ENCODE measurements at places on chromosomes 5 and 9.

- no peak for DNase-seq
Observed at GRCh38 chr9:100674419-100675122, 96.7 kb downstream of the CAVIN4 start.

DNA sequence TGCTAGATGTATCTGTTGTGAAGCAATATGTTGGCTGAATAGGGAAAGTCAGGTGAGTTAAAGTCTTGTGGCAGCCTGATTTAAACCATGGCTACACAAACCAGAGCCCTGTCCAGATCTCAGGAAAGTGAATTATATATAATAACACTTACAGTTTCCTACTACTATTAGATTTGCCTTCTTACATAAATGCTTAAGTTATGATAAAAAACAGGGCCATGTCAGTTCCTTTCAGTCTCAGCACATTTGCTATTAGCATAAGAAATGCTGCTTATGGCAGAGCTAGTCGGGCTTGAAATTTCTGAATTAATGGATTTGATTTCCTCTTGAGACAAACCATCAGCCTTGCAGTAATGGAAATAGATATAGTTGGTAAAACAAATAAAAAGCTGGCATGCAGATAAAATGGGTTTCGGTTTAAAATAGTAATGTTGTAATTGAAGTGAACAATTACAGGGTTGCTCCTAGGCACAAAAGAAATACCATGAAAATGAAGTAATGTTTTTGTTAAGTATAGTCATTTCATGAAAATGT lies 664.2 kb upstream of the ZNF608 start:
- DNase-seq, result no peak

- no peak for DNase-seq
Observed at GRCh38 chr9:92895812-92896436, 18.1 kb upstream of the ZNF484 start.

DNA sequence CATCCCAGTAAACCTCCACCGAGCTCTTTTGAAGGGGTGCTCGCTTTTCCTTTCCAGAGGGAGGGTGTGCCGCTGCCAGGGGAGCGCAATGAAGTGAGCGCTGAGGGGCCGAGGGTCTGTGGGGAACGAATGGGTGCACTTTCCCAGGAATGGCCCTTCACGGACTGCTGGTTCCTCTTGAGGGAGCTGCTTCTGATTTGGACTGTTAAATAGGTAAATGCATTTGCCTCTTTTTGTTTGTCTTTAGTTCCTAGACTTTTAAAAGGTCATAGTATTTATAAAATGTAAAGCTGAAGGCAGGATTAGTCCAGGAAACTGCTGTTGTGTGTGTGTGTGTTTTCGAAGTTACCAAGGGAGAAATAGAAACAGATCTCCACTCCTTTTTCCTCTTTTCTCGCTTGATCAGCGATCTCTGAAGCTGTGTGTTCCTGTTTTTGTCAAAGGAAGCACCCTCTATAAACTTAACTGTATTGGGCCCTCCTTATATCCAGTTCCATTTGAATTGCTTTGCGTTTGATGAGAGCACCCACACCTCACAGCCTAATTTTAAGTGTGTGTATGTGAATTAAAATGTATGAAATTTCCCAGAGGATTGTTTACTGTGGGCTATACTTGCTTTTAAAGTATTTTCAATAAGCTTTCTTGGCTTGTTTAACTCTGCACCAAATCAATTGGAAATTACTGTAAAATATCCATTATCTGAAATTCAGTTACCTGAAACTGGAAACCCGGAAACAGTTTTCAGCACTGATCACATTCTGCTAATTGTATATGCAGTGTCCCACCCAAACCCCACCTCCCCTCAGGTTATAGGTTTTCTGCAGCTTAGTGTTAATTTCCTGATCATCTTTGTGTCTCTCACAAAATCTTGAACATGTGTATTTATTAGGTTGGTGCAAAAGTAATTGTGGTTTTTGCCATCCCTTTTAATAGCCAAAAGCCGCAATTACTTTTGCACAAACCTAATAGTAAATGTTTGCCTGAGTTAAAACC lies 966 bp downstream of the SNX2 start:
- DNase-seq, result peak; percentile 30

- no peak for DNase-seq
Observed at GRCh38 chr5:58066076-58066475, 393.8 kb downstream of the PLK2 start.

DNA sequence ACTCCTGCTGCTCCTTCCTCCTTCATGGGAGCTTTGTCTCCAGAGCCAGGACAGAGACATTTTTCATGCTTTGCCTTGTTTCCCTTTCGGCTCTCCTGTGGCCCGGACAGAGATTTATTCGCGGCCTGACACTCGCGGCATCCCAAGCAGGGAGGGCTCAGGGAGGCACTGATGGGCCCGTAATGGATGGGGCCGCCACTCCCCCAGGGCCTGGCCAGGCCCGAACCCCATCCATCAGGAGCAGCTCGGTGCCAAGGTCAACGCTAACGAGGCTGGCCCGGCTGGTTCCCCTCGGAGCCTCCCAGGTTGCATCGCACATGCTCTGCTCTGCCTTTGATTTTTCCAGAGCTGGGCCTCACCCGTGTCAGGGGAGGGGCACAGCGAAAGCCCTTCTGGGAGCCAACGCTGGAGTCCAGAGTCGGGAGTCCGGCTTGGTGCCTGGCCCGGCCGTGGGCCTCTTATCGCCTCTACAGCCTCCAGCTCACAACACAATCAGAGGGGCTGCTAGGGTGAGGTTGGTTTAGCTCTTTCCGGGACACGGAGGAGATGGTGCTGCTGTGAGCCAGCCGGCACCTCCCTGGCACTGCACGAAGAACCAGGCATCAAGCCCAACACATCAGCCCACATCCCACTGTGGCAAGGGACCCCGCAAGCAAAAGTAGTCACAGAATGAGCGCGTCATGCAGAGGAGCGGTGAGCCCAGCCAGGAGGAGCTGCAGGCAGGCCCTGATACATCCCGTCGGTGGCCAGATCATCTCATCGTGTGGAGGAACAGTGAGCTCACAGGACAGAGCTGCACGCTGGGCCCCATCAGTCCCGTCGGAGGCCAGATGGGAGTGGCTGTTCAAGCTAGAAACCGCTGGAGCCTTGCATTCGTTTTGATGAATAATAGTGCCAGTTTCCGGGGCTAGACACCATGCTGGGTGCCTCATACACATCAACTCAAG lies 72.2 kb upstream of the BARHL1 start:
- no peak for DNase-seq

DNA sequence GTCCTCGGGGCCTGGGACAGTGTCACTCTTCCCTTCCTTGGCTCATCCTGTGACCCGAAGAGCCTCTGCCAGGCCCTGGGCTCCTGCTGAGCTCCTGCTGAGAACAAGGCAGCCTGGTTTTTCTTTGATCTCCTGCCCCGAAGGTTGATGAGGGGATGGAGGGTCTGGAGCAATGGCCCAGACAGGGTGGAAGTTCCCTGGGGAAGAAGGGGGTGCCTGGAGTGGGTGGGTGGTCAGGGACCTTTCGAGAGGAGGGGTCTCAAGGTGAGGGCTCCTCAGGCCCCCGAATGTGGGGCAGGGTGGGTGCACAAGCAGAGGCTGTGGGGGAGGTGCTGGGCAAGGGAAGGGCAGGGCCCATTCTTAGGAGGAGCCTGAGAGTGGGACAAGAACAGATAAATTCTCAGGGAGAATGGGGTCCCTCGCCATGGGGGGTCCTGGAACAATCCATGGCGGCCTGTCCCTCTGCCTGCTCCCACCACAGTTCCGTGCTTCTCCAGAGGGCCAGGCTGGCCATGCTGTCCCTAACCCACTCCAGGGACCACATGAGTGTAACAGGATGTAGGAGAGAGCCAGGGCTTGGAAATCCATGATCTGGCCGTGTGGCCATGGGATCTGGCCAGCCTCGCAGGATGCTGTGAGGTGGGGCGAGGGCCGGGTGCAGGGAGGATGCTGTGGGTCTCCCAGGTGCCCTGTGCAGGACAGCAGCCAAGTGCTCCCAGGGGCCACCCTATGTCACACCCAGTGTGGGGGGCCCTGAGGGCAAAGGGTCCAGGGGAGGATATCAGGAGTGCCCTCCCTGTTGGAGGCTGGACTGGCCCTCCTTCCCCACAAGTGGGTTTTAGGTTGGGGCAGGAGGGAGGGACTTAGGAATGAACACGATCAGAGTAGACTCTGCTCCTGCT lies 128.5 kb upstream of the LPCAT1 start:
- no peak for DNase-seq

- DNase-seq, result no peak
Observed at GRCh38 chr5:174151599-174152181, 106.2 kb downstream of the NSG2 start.

GRCh38 chr5:11797132-11797531 lies 107.1 kb downstream of the CTNND2 start:
- DNase-seq, result no peak

- DNase-seq, result no peak
Observed at GRCh38 chr5:127754706-127755105, 51.5 kb downstream of the CCDC192 start.

DNA sequence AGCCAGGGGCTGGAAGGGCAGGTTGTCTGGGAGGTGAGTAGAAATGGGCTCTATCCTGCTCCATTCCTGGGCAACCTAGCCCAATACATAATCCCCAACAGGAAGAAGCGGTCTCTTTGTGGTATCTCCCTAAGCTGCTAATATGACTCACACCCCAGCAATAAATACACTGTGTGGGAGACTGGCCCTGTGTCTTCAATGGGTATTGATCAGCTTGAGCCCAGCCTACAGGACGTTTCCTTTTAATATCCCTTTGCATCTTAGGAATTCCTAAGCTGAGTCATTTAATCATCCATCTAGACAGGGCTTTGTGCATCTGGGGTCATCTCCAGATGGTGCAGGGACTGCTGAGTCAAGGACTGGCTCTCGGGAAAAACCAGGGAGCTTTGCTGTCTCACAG lies 207.0 kb upstream of the PANK3 start:
- DNase-seq, result no peak

DNA sequence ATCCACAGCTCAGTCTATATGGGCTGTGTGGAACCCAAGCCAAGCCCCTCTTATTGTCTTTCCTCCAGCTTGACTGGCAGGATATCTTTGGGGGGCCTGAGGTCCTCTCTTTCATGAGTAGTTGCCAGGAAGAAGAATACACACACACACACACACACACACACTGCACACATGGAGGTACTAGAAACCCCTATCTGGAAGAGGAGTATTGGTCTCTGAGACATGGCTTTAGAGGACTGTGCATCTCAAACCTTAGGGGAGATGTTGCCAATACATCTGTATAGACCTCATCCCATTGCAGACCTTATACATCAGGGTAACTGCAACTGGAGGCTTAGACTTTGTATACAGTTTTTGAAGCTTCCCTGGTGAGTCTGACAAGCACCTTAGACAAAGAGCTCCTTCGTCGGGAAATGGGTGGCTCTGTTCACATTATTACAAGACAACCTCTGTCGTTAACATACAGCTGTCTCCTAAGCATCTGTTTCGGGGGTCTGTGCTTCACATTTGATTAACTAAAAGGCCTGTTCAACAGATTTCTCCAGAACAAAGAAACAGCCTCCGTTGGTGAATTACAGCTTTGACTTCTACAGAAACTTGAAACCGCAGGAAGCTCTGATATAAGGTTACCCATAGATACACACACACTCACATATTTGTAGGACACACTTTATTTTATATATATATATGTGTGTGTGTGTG lies 5.5 kb upstream of the ENTREP1 start:
- no peak for DNase-seq

- DNase-seq, result no peak
Observed at GRCh38 chr9:78238046-78239038, 2.5 kb downstream of the CEP78 start.

GRCh38 chr5:115855959-115856358 lies 14.2 kb downstream of the AP3S1 start:
- no peak for DNase-seq

- DNase-seq, result no peak
Observed at GRCh38 chr5:75460942-75461610, 50.4 kb downstream of the CERT1 start.

- peak; percentile 52 for DNase-seq
Observed at GRCh38 chr9:4297151-4297785, 2.6 kb downstream of the GLIS3 start.

GRCh38 chr5:91976451-91976850 lies 593.3 kb upstream of the ARRDC3 start:
- DNase-seq, result no peak

DNA sequence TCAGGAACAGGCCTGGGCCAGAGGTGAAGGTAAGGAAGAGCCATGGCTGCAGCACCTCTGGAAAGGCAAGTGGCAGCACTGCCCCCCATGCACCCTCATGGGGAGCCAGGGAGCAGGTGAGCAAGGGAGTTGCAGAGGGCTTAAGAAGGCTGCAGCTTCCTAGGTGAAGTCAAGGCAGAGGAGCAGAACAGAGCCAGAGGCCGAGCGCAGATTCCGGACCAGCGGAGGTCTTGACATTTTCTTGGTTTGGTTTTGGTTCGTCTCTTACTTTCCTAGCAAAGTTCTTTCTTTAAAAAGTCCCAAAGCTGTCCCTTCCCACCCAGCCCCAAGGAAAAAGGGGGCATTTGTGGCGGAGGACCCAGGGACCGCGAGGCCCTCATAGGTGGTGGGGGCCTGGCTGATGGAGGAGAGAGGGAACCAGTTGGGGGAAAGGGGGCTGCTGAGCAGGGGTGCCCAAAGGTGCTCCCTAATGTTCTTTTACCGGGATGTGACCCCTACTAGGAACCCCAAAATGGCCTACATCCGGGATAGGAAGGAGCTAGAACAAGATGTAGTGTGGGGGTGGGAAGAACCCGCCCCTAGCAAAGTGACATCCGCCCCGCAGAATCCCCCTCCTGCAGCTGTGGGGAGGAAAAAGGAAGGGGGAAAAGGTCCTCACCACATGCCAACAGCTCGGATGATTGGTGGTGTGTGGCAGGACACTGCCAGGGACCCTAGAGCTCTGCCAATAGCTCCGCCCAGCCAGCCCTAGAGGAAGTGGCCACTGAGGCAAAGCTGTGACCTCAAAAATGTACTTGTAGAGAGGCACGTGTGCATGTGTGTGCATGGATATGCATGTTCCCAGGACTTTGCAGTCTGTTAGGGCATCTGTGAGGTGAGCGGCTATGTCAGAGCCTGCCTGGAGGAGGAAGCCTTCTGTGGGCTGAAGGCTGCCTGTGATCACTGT lies 914 bp upstream of the CD72 start:
- no peak for DNase-seq

GRCh38 chr9:105138306-105138801 lies 106.1 kb upstream of the SLC44A1 start:
- DNase-seq, result no peak

DNA sequence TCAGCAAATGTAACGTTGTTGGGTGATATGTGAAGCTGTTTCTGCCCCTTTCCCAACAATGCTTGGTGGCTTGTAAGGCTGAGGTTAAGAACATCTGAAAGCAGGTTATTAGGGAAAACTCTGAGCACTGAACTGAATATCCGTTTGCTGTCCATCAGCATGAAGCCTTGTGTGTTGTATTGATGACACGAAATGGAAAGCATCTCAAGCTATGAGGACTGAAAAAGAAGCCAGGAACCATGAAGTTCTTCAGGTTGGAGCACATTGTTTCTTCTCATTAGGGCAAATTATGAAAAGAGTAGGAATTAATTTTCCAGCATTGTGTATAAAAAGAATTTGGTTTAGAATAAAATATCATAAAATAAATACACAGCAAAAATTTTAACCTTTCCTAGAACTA lies 106.8 kb downstream of the IZUMO3 start:
- no peak for DNase-seq

DNA sequence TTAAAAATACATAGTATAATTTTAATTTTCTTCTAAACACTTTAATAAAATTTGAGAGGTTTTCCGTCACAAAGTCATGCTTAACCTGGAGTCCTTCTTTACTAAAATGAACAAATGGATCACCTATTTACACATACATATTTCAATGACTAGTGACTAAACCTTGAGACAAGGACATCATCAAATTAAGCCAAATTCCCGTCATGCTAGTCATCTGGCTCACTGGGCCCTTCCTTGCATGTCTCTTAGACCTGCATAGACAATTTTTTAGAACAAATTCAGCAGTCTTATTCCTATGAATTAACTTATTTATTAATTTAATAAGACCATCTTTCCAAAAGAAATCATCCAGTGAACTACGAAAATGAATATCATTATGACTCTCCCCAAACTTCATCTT lies 26.6 kb downstream of the ERAP2 start:
- no peak for DNase-seq
